ENCODE measurements at places on chromosomes 1 and 21. TPM values are rescaled to one million over a fixed set of nuclear protein-coding genes. Genes with fewer than 3 reads are reported as not detected.
A peak's percentile ranks its signal among the peaks of the same experiment; 100 is the strongest.

- no peak for DNase-seq
These were observed 21.4 kb downstream of the PEA15 start for GRCh38 chr1:160226623-160227022.

DNA sequence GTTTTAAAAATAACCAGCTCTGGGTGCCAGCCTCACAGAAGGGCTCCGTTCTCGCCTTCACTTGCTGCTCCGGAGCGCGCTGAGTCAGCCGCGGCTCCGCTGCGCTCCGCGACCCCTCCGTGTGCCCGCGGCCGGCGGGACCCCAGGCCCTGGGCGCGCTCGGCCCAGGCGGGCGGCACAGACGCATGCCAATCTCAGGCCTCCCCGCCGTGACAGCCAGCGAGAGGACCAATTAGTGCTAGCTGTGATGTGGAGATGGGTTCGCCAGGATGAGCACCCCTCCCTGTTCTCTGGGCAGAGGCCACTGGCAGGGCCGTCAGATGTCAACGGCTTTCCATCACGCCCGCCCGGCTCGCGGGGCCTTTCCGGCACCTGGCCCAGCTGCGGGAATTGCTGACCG, 293.8 kb downstream of the SPATA17 start:
- no peak for DNase-seq

DNA sequence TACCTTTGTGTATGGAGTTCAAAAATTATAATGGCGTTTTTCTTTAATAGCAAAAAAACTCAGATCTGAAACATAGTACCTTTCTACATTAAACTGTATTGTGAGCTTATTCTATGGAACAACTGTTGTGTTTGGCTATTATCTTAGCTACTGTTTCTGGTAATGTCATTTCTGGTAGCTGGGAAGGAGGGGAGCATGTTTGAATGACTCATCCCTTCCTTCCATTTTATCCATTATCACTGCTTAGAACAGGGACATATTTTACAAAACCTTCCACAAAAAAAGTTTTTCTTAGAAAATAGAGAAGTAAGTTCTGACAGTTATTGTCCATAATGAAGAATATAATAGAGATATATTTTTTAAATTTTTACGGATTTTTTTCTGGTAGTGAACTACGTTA, 128.3 kb downstream of the NRDC start:
- DNase-seq, result no peak

- DNase-seq, result peak; percentile 37
These were observed 996 bp upstream of the MGST3 start for GRCh38 chr1:165629848-165630628.

The CR1L gene
- total RNA-seq, result not detected

DNA sequence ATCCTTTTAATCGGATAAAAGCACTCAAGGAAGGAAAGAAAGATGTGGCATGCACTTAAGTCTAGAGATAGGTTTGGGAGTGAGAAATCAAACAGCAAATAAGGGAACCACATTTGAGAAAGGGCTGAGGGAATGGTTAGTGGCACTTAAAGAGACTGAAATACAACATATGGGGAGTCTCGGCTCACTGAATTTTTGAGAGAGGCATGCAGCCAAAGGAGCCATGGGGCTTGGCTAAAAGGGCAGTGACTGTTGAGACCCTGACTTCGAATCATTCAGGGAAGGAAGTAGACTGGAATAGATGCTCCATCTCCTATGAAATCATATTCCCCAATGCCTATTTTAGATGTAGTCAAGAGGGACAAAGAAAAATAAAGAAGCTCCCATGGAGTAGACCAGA, 58.3 kb upstream of the HAO2 start:
- DNase-seq, result no peak

DNA sequence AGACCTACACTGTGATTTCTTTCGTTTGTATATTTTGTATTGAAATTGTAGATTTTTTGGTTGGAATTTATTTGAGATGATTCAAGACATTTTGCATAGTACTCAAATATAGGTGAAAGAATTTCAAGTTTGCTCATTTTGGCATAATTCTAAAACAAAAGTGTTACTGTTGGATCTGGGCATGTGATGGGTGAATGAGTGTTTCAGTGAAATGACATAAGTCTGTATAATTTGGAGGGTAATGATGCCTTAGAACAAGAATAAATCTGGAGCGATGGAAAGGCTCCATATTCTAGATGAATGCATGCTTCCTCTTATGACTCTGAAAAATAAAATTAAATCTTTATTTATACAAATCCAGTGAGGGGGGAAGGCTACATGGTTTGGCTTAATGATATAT, 41.0 kb downstream of the NFIA start:
- DNase-seq, result no peak

The SOX13 gene
- not detected for total RNA-seq

DNA sequence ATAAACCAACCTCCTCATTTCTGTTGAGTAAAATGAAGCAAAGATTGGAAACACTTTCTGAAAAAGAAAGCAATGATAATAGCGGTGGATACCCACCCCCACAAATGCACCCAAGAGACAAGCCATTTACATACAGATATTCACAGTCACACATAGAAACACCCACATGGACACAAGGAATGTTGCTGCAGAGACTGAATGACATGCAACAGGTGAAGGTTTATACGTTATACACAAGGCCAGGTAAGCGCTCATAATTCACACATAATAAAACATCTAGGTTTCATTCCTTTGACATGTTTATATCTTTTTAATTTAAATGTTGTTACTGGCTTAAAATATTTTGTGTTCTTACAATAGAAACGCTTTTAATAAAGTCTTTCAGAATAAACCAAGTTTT, 21.3 kb downstream of the ARV1 start:
- DNase-seq, result no peak

- no peak for DNase-seq
These were observed 569.4 kb upstream of the ADAMTS5 start for GRCh38 chr21:27536319-27536718.

The XPR1 gene
- 29.6 TPM for total RNA-seq

The ERG gene
- total RNA-seq, result not detected

GRCh38 chr1:38512789-38513188, 346.8 kb downstream of the RRAGC start:
- no peak for DNase-seq

The F11R gene
- total RNA-seq, result 47.6 TPM

DNA sequence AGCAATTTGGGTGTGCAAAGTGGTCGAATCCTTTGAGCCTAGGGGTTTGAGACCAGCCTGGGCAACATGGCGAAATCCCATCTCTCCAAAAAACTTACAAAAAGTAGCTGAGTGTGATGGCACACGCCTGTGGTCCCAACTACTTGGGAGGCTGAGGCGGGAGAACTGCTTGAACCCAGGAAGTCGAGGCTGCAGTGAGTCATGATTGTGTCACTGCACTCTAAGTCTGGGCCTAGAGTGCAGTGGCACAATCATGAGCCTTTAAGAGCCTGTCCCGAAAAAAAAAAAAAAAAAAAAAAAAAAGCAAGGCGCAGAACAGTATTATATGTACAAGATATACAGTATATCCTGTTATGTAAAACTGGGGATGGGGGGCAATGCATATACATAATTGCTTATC, 25.1 kb upstream of the HTR1D start:
- no peak for DNase-seq

GRCh38 chr1:247111700-247112478, 7.7 kb upstream of the ZNF669 start:
- DNase-seq, result peak; percentile 30

DNA sequence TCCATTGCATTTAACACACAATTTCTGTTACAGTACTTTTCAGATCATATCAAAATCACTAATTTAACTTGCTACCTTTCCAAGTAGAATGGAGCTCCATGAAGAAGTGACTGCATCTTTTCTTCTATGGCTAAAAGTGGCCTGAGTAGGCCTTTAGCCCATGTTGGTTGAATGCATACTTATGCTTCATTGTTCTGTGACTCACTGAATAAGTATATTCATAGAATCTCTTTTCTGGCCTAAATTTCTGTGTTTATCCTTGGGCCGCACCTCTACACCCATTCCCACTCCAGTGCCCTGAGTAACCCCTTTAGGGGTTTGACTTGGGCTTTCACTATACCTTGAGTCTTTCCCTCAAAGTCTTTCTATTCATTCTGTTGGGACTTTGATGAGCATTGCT, 42.1 kb upstream of the ARHGAP29 start:
- DNase-seq, result no peak

GRCh38 chr1:46166521-46167462, 8.1 kb upstream of the TSPAN1 start:
- DNase-seq, result peak; percentile 70

GRCh38 chr1:229164836-229165735, 105.8 kb upstream of the RAB4A start:
- DNase-seq, result no peak

- peak; percentile 41 for DNase-seq
These were observed 129.2 kb downstream of the RGS21 start for GRCh38 chr1:192445839-192446489.

- DNase-seq, result peak; percentile 98
These were observed 410.6 kb downstream of the NTNG1 start for GRCh38 chr1:107551456-107551855.

- DNase-seq, result no peak
These were observed 66.2 kb downstream of the ALPL start for GRCh38 chr1:21575351-21575942.

GRCh38 chr1:60170709-60171108, 97.1 kb upstream of the C1orf87 start:
- no peak for DNase-seq

GRCh38 chr1:152052606-152053005, 15.8 kb upstream of the S100A11 start:
- DNase-seq, result peak; percentile 74

The S100A8 gene
- total RNA-seq, result not detected

GRCh38 chr1:225844236-225845061, 34.5 kb downstream of the EPHX1 start:
- no peak for DNase-seq

DNA sequence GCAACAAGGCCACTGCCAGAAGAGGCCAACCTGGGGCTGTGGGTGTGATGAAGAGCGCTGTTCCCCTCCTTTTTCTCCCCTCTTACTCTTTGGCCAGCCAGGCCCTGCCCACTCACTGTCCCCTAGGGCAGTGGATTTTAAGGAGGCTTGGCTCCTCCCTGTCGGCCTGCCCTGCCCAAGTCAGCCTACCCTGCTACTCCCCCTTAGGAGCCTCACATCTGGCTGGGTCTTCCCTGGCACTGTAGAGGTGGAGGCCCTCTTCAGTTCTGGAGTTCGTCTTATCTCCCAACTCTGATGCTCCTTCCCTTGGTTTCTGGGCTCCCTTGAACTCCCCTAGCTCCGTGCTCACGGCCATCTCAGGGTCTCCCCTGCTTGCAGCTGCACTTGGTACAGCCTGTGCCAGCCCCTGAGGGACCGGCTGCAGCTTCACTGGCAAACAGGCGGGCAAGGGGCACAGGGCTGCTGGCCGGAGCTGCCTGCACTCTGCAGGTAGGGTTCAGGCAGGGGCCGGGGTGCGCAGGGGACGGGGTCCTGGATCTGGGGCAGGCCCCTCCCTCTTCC, 4.0 kb downstream of the AMPD2 start:
- DNase-seq, result no peak

DNA sequence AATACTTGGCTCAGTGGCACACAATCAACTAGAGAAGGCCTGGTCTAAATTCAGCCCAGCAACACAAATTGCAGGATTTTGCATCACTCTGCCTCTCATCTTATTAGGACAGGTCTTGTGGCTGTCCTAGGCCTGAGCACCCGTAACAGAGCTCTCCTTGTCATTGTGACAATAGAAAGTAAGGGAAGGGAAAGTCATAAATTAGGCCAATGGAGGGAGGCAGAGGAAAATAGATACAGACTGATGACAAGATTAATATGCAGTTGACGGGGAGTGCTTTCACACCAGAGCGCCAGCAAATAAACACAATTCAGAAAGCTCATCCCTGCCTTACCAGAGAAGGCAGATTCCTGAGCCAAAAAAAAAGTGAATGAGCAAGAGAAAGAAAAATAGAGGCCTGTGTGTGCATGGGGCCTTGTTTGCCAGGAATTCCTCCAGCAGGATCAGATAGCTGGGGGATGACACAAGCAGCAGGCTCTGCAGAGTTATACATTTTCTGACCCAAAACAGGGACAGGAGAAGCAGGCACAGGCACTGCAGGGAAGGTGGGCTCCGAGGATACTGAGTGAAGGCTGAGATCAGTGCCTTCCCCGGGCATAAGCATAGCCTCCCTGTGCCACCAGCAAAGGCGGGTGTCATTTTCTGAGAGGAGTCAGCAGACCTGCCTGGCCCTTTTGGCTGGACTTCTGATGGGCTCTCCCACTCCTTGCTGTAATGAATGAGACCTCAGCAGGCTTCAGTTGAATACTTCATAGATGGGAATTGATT, 110.0 kb upstream of the SPAG17 start:
- DNase-seq, result peak; percentile 18

The CIART gene
- total RNA-seq, result 11.7 TPM

The LIN9 gene
- 14.8 TPM for total RNA-seq

The SMCP gene
- total RNA-seq, result not detected

GRCh38 chr1:25990702-25991395, 7.0 kb downstream of the PAFAH2 start:
- no peak for DNase-seq

- DNase-seq, result peak; percentile 80
These were observed 120.7 kb downstream of the S1PR1 start for GRCh38 chr1:101357444-101357986.

The HS2ST1 gene
- 29.9 TPM for total RNA-seq

DNA sequence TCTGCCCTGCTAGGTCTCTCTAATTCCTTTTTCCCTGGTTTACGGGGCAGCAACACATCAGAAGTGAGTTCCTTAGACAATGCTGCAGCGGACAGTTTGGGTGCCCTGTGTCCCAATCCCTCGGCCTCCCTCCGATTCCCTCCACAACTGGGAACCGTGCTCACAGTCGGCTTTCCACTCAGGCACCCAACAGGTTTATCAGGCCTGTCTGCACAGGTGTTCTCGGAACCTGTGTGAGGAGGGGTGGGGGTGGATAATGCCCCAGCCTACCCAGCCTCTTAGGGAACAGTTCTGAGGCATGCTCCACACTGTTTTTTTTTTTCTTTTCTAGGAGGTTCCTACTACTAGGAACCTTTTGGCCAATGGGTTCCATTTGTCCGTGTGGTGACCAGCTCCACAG, 131.2 kb downstream of the DISC1 start:
- no peak for DNase-seq

DNA sequence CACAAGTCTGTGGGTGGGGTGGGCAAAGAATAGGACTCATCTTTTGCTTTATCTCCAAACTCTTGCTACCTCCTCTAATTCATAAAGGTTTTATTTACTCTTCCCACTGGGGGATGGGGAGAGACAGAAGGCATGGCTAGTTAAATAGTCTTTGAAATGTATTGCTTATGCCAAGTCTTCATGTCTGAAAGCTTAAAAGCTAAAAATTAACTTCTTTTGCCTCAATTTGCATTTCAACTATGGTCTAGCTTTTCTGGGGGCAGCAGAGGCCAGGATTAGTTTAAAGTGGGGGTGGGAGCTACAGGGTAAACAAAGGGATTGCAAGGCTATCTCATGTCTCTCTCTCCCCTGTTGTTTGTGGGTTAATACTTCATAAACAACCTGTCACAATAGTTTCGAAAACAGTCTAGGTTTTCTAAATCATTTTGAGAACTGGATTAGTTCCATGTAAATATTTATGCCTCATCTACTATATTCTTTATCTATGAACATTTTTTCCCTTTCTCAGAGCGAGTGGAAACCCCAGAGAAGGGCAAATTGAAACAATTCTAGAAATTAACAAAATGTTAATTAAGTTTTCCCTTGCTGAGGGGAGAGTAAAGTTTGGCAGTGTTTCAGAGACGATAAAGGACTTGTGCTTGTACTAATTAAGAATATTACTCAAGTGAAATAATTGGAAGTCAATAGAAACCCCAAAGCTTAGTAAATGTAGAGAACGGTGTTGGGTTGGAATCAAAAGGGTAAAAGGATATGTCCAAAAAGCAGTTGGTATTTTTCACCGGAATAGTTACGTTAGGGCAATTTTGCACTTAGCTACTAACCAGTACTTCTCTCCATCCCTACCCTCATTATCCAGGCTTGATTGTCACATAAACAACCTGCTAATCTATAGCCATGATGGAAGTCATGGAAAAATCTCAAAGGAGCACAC, 182.2 kb downstream of the GIPC2 start:
- DNase-seq, result no peak
